ENCODE measurements at places on chromosomes 2 and 18.

DNA sequence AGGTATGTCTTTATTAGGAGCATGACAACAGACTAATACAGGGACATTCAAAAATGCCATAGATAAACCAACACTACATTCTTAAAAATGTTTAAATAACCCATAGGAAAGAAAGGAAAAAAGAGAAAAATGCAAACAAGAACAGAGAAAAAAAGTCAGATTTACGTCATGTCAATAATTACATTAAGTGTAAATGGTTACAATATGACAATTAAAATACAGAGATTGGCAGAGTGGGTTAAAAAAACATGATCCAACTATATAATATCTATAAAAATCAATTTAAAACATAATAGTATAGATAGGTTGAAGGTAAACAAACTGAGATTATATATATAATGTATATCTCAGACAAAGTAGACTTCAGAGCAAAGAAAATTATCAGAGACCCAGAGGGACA lies 255.8 kb downstream of the ANAPC1 start:
- no peak for DNase-seq

- no peak for DNase-seq
Observed at GRCh38 chr18:28039691-28040090, 137.2 kb downstream of the CDH2 start.

DNA sequence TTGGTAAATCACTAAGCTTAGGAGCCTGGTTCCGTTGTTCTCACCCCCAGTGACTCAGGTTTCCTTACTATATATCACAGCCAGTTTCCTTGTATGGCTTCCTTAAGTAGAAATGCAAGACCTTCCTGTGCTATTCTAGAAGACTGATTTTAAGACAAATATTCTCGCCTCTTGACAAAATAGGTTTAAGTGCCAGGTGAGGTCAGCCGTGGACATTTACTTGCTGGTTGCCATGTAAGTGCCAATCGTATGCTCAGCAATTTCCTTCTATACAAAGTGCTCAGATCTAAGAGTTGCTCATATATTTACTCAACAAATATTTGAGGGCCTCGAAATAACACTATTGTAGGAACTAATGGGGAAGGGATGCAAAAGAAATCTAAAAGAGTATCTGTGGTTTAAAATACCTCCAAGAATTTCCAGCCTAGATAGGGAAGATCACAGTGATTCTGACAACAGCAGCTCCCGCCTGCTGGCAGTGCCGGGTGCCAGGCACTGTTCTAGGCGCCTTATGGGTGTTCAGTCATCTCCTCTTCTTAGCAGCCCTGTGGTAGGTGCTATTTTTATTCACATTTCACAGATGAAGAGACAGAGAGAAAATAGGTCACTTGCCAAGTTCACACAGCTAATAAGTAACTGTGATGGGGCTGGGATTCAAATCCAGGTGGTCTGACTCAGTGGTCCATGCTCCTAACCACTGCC lies 95.3 kb upstream of the B3GNT7 start:
- no peak for DNase-seq

GRCh38 chr2:175930504-175930903 lies 71.6 kb downstream of the LNPK start:
- DNase-seq = no peak

DNA sequence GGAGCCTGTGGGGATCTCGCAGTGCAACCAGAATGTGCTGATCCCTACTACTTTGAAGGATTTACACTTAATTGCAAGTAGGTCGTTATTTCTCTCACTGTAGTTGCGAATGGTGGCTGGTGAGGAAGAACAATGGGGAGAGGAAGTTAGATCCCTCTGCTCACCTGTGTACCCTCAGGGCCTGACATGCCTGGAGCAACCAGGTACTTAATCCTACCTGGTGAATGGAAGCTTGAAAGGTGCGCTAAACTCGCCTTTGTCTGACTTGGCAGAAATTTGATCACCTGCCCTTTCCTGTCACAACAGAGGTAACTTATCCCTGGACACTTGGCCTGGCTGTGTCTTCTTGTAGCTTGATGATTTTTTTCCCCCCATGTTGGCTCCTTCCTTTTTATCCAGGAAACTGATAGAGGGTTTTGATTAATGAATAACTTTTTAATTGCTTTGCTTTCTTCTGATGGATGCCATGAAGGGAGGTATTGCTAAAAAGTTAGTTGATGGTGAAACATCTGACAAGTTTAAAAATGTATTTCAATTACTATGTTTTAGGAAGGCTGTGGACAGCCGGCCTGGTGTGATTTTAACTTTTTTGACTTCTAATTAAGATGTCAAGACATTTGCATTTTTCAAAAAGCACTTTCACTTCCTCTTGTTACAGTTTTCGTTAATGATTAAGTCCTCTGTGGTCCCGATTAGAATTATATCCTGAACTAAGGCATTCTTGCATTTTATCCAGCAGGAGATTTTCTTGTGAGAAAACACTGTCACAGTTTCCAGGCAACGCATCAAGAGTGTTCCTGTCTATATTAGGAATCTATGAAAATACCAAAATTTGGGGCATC lies 9.2 kb downstream of the SGPP2 start:
- no peak for DNase-seq

GRCh38 chr2:122528061-122528460 lies 772.6 kb downstream of the TSN start:
- DNase-seq = no peak

GRCh38 chr2:167935803-167936110 lies 311.6 kb downstream of the STK39 start:
- DNase-seq = no peak

GRCh38 chr18:51168960-51169662 lies 28.4 kb downstream of the MEX3C start:
- DNase-seq = no peak

GRCh38 chr18:38330573-38330972 lies 765.0 kb upstream of the CELF4 start:
- DNase-seq = no peak

- DNase-seq = no peak
Observed at GRCh38 chr2:173571021-173571821, 216.5 kb downstream of the CDCA7 start.

GRCh38 chr2:20516646-20517341 lies 69.9 kb downstream of the RHOB start:
- no peak for DNase-seq

DNA sequence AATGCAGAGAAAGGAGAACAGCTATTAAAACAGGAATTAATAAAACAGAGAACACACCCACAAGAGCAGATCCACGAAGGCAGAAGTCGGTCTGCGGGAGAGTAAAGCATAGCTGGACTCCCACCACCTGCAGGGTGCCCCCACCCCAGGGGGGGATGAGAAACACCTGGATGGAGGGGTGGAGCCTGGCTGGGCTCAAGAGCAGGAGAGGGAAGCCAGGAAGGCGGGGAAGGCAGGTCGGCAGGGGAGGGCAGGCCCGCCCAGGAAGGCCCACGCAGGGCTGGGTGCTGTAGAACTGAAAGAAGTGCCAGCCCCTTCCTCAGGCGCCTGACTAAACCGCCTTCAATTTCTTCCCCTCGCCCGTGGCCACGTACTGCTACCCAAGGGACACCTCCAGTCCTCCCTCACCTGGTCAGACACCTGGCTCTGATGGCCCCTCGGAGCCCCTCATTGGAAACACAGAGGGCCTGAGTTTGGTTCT lies 175.4 kb downstream of the HDAC4 start:
- no peak for DNase-seq

DNA sequence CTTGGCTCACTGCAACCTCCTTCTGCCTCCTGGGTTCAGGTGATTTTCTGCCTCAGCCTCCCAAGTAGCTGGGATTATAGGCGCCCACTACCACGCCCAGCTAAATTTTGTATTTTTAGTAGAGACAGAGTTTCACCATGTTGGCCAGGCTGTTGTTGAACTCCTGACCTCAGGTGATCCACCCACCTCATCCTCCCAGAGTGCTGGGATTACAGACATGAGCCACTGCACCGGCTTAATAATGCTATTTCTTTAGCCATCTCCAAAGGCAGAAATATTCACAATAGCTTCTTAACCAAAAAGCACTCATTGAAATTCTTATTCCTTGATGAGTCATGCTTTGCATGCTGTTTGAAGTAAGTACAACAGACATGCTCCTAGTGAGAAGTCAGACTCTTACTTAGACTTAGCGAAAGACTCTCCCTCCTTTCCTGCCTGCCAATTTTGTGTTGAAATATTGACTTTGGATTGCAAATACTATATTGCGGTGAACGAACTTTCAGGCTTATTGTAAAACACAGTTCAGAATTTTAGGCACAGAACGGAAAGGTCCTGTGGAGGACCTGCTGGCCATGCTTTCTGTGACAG lies 4.4 kb downstream of the ACTR3 start:
- DNase-seq = no peak

DNA sequence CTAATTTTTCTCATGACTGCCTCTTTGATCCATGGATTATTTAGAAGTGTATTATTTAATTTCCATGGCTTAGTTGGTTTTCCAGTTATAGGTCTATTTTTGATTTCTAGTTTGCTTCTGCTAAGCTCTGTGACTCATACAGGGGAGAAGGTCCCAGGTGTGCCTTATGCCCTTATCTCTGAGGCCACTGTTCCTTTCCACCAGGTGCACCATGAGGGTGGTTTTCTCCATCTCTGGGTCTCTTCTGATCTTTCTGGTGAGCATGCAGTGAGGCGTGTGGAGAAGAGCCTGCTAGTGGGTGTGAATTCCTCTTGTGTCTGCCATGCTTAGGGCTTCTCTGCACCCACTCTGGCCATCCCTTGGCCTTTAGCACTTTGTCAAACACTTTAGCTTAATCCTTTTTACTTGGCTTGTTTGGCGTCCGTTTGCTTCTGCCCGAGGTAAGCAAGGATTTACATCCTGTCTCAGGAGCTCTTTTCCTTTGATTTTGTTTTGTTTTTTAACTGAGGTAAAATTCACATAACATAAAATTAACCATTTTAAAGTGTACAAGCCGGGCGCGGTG lies 129.8 kb upstream of the ARL4C start:
- no peak for DNase-seq

GRCh38 chr2:224983712-224984554 lies 58.3 kb downstream of the DOCK10 start:
- DNase-seq = no peak

- DNase-seq = no peak
Observed at GRCh38 chr2:135473567-135473966, 57.5 kb downstream of the ZRANB3 start.

DNA sequence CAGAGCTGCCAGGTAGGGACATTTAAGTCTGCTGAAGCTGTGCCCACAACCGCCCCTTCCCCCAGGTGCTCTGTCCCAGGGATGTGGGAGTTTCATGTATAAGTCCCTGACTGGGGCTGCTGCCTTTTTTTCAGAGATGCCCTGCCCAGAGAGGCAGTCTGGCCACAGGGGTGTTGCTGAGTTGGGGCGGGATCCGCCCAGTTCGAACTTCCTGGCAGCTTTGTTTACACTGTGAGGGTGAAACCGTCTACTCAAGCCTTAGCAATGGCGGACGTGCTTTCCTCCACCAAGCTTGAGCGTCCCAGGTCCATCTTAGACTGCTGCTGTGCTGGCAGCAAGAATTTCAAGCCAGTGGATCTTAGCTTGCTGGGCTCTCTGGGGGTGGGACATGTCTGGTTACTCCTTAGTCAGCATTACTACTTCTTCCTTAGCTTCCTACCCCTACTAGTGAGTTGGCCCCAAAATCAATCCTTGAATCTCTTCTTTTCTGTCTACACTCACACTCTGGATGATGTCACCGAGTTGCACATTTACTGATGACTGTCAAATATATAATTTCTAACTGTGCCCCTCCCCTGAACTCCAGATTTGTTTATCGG lies 31.8 kb upstream of the FSHR start:
- no peak for DNase-seq

GRCh38 chr18:12253027-12253426 lies 1.1 kb upstream of the CIDEA start:
- DNase-seq = no peak

DNA sequence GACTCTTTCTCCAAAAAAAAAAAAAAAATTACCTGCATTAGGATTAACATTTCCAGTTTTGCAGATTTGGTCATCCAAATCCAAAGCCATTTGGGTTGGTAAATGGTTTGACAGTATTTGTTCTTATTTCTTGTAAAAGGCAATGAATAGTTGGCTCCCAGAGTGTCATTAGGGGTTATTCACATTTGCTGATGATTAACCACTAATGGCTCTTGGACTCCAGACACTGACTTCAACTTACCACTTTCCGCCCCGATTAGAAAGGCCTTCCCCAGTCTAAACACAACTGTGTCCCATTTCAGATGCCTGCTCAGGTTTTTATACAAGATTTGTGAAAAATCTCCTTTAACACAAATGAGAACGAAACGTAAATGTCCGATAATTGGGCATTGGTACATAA lies 9.6 kb upstream of the TGIF1 start:
- DNase-seq = no peak

DNA sequence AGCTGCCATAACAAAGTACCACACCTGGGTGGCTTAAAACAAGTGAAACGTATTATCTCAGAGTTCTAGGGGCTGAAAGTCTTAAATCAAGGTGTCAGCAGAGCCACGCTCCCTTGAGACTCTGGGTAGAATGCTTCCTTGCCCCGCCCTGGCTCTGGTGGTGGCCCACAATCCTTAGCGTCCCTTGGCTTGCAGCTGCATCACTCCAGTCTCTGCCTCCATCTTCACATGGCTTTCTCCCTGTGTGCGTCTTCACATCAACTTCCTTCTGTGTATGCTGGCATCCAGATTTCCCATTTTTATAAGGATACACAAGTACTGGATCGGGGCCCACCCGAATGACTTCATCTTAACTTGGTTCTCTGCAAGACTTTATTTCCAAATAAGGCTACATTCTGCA lies 62.5 kb downstream of the MRO start:
- DNase-seq = no peak

GRCh38 chr2:110865188-110865587 lies 132.8 kb downstream of the ACOXL start:
- no peak for DNase-seq

- DNase-seq = no peak
Observed at GRCh38 chr2:196591004-196591403, 48.5 kb upstream of the CCDC150 start.

DNA sequence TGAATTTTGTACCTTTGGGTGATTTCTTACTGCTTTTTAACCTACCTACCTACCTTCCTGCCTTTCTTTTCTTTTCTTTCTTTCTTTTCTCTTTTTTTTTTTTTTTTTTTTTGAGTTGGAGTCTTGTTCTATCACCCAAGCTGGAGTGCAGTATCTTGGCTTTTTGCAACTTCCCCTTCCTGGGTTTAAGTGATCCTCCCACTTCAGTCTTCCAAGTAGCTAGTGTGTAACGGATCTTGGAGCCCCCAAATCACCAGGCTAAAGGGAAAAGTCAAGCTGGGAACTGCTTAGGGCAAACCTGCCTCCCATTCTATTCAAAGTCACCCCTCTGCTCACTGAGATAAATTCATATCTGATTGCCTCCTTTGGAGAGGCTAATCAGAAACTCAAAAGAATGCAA lies 61.3 kb downstream of the DDX18 start:
- DNase-seq = no peak

GRCh38 chr2:101047774-101048173 lies 45.7 kb downstream of the RPL31 start:
- no peak for DNase-seq

All from T-helper 2 cell (primary cell).